ENCODE measurements at places on chromosomes 1 and 21.

DNA sequence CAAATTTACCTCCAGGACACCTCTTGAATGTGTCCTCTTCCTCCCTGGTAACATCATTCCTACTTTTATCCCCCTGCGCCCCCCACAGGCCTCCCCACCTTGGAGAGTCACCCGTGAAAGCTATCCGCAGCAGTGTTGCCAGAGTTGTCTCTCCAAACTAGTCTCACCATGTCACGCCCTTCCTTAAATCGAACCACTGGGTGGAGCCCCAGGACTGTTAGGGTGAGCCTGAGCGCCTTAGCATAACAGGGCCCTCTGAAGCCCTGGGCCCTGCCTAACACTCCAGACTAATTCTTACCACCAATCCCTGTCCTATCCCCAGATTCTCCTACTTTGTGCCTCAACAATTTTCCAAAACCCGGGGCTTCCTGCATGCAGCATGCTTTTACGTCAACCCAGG is 35.0 kb downstream of the HSD3B2 start:
- no peak for DNase-seq

GRCh38 chr1:17640393-17640792 is 100.9 kb downstream of the ARHGEF10L start:
- no peak for DNase-seq

GRCh38 chr1:24635195-24635843 is 7.8 kb upstream of the SRRM1 start:
- DNase-seq: peak; percentile 67

DNA sequence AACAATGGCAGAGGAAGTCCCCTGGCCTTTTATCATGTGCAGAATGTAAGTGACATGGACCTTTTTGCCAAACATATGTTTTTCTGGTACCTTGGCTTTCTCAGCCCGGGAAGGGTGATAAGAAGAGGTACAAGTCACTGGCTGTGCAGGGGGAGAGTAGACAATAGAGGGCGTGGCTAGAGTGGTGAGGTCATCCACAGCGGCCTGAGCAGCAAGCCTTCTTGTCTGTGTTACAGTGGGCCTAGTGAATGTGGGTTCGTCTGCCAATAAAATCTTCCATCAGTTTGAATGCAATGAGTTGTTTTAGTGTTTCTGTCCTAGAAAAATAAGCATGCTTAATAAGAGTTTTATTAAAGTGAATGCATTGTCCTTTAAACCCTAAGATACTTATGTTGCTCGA is 59.0 kb upstream of the PGD start:
- no peak for DNase-seq

- no peak for DNase-seq
Observed at GRCh38 chr1:46606255-46606965, 2.3 kb upstream of the MKNK1 start.

DNA sequence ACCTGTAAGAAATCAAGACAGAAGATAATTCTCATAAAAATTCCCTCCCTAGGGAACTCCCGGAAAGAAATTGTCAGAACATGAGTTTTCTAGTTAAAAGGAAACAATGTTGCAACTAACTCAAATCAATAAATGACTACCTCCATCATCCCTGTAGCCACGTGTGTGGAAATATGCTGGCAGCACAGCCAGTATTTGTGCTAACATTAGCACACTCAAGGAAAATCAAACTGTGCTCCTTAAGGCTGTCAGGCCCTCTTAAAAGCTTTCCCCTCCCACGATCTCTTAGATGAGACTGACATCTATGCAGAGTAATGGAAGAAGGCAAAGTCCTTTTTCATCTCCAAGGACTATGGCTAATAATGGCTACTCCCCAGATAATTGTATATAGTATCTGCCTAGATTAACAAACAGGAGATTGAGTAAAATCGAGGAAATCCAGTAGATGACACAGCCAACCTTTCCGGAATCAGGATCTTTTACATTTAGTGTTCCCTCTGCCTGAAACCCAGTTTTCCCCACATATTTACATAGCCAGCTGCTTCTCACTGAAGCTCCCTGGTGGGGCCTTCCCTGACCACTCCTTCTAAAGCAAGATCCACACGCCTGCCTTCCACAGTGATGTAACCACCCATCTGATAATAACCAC is 50.9 kb upstream of the NR5A2 start:
- DNase-seq: no peak

DNA sequence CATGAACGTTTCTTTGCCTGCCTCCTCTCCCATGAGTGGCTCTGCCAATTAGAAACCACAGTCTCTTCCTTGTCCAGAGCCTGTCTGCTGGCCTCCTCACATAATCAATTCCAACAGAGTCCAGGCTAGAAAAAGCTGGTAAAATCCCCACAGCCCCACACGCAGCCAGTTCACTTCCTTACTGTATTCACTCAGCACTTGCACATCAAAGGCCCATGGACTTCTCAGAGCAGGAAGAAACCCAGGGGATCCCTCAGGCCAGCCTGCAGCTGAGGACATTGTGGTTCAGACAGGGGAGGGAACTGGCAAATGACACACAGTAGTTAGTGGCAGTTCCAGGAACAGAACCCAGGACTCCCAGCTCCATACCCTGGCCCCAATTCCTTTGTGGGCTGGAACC is 171.6 kb upstream of the EDN2 start:
- DNase-seq: no peak

DNA sequence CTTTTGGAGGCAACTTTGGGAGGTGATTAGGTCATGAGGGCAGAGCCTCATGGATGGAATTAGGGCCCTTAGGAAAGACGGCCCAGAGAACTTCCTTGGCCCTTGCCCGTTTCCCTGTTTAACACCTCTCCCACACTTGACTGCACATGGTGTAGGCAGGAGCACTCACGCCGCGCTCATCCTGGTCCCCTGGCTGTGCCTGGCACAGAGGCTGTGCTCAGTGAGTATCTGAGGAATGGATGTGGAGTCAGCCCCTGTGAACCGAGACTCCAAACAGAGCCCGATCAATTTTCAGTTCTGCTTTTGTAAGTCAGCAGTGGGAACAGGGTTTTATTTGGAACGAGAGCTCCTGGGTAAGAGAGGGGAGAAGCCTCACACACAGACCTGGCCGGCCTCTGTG is 29.8 kb upstream of the ETV3 start:
- no peak for DNase-seq

DNA sequence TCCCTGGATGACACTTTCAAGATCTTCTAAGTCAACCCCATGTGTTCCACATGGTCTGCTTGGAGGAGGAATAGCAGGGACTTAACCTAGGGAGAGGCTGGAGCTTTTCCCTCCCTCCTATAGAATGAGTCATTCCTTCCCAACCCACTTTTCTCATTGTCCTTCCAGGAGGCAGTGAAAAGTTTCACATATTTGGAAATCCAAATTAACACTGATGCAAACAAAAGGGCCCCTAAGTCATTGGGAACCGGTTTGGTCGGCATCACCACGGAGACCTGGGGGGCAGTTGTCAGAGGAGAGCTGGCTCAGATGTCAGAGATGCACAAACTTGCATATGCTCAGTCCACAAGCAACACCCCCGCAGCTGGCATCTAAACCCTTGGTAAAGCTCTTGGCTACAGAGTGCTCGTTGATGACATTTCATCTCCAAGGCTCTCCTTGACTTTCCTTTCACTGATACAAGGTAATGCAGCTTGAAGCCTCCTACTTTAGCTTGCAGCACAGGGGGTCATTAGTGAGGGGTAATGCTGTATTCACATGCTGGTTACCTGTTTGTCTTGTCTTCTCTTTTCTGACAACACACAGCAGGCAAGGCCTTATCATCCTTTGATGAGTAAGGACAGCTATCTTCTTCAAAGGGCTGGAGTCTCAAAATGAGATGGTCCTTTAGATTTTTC is 12.3 kb upstream of the LRRC8D start:
- DNase-seq: no peak

DNA sequence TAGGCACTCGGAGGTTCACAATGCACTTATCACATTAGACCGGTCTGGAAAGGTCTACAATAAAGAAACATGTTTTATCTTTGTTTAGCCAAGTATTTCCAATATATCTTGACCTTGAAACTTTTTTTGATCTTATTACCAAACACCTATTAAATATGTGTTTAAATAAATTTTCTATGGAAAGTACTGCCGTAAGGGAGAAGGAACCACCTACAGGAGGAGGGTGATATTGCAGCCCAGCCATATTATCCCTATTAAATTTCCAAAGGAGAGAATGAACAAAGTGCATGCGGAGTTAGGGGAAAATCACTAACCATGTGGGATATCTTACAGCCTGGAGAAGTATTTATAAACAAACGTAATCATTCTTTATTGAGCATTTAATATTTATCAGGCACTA is 14.5 kb downstream of the BRINP2 start:
- DNase-seq: no peak

All from GM20000 (cell line).